ENCODE measurements at places on chromosomes 5 and 9.

DNA sequence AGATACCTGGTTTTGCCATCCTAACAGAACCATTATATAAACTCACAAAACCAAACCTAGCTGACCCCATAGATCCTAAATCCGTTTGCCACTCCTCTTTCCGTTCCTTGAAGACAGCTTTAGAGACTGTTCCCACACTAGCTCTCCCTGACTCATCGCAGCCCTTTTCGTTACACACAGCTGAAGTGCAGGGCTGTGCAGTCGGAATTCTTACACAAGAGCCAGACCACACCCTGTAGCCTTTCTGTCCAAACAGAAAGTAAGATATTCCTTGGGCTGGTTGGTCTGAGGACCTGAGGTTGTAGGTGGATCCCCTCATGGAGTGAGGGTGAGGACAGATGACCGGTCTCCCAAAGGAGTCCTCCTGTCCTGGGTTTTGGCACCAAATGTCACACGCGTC is 56.7 kb upstream of the NAA35 start:
- DNase-seq: no peak

DNA sequence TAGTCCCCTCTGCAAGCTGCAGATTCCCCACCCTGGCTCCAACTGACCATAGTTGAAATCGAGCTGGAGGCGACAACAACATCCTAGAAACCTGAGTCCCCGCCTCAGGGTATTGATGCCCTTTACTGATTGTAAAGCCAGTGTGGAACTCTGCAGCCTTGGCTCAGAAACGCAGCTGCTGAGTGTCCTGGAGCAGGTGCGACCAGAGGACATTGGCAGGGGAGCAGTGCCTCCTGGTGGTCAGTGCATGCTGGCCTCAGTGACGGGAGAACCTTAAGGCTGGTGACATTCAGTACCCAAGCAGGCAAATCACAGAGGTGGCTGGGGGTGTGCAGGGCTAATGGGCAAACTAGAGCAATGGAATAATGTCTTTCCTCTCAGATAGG is 20.4 kb upstream of the ZNF354B start:
- DNase-seq: peak; percentile 34

DNA sequence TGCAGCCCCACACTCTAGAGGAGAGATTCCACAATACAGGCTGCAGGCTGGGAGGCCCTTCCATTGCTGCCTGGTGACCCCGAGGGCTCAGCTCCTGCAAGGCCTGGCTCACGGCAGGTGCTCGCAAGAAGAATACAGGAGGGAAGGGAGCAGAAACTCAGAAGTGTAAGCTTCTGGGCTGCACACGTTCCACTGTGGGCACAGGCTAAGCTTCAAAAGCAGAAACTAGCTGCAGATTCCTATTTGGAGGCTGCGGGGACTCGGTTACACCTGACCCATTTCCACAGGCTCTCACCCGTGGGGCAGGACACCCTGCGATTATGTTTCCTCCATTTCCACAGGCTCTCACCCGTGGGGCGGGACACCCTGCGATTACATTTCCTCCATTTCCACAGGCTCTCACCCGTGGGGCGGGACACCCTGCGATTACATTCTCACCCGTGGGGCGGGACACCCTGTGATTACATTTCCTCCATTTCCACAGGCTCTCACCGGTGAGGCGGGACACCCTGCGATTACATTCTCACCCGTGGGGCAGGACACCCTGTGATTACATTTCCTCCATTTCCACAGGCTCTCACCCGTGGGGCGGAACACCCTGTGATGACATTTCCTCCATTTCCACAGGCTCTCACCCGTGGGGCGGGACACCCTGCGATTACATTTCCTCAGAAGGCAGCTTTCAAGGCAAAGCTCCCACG is 10.3 kb downstream of the LPCAT1 start:
- DNase-seq: no peak

DNA sequence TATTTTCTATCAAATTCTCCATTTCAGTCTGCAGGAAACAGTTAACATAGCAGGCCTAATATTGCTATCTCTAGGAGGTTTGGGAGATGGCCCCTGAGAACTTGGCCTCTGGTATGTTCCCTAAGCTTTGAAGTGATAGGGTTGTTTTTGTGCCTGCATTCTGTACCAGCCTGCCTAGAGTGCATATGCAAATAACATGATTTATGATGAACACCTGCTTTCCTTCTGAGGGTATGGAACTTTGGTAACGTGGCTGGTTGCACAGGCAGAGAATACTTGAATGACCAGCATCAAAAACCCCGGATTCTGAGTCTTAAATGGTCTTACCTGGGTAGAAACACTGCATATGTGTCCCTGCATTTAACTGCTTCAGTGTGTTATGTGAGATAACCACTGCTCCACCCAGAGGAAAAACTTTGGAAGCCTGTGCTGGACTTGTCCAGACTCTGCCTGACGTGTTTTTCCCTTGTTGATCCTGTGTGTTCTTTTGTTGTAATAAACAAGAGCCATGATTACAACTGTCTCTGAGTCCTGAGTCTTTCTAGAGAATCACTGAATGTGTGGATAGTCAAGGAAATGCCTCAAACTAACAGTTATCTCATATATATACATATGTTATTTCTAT is 111.3 kb upstream of the ABCA1 start:
- DNase-seq: no peak

GRCh38 chr5:147188200-147189108 is 46.4 kb upstream of the STK32A start:
- DNase-seq: peak; percentile 49

DNA sequence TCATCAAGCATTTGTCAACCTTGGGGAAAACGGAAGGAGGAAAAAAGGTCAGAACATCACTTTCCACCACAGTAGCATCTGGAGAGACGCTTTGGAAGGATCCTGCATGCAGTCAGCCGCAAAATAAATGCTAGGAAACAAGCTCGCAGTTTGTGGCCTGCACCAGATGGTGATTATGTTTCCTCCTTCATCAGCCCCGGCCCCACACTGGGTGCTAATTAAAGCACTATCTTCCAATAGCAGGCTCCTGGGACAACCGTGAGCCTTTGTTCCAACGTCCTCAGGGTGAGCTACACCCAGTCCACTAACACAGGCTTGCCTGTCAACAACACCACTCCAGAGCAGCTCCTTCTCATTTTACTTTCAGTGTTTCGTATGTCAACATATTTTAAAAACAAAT is 64.0 kb downstream of the RNF130 start:
- DNase-seq: no peak

- DNase-seq: no peak
Observed at GRCh38 chr5:149543361-149544027, 7.7 kb downstream of the CSNK1A1 start.

DNA sequence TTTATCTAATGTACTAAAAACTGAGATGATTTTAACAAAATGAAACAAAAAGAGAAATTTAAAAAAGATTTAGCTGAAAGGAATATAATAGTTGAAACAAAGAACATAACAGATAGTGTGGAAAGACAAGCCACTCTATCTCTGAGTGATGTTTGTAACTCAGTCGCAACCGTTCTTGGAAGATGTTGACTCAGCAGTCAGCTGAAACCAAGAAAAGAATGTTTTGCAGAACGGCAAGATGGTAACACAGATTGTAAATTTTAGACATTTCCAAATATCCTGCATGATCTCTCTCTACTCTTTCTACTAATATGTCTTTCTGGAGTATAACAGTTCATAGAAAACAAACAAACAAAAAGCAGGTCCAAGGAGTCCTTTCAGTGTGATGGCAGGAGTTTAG is 746.1 kb upstream of the CDH6 start:
- DNase-seq: no peak

DNA sequence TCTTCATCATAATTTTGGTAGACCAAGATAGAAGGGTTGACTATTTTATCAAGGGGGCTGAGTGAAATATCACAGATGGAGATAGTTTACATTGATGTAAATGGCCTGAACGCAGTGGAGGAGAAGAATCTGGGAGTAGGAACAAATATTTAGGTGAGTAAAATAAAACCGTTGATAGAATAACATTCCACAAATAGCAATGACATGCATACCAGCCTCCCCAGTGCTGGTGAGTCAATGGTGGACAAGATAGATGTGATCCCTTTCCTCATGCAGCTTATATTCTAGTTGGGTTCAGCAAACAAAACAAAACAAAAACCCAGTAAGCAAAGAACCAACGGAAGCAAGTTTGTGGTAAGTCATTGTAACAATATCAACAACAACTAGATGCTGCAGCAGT is 385.2 kb downstream of the FAM170A start:
- DNase-seq: no peak

DNA sequence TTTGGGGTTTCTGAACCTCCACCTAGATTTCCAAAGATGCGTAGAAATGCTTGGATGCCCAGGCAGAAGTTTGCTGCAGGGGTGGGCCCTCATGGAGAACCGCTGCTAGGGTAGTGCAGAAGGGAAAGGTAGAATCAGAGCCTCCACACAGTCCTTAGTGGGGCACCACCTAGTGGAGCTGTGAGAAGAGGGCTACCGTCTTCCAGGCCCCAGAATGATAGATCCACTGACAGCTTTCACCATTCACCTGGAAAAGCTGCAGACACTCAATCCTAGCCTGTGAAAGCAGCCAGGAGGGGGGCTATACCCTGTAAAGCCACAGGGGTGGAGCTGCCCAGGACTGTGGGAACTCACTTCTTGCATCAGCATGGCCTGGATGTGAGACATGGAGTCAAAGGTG is 13.3 kb upstream of the HSDL2 start:
- no peak for DNase-seq

GRCh38 chr9:8963885-8964284 is 1164.3 kb upstream of the DMAC1 start:
- DNase-seq: no peak

- DNase-seq: no peak
Observed at GRCh38 chr9:130900701-130901497, 4.3 kb upstream of the QRFP start.
